Skeletal muscle tissue (tissue), 5 donors: ENCODE measurements at places on chromosomes 3 and 15. TPM values are rescaled to one million over a fixed set of nuclear protein-coding genes. Genes with fewer than 3 reads are reported as not detected.

FAM107A gene
- total RNA-seq: under 0.01 TPM

DZIP1L gene
- total RNA-seq: 13.6 TPM

DPPA2 gene
- total RNA-seq: not detected

SPTSSB gene
- total RNA-seq: 0.52 TPM

ADGRG7 gene
- not detected for total RNA-seq

ECE2 gene
- not detected for total RNA-seq

RAB6B gene
- 1.6 TPM for total RNA-seq

THSD4 gene
- 15.7 TPM for total RNA-seq

MUC13 gene
- not detected for total RNA-seq
